Right hindlimb (tissue), 1 donor: ENCODE measurements at places on chromosomes 11 and 22.

GRCh38 chr11:128970598-128971190, 28.0 kb upstream of the TP53AIP1 start:
- DNase-seq = no peak

- DNase-seq = peak; percentile 72
Measured at GRCh38 chr22:28829358-28830181, 29.2 kb upstream of the XBP1 start.

DNA sequence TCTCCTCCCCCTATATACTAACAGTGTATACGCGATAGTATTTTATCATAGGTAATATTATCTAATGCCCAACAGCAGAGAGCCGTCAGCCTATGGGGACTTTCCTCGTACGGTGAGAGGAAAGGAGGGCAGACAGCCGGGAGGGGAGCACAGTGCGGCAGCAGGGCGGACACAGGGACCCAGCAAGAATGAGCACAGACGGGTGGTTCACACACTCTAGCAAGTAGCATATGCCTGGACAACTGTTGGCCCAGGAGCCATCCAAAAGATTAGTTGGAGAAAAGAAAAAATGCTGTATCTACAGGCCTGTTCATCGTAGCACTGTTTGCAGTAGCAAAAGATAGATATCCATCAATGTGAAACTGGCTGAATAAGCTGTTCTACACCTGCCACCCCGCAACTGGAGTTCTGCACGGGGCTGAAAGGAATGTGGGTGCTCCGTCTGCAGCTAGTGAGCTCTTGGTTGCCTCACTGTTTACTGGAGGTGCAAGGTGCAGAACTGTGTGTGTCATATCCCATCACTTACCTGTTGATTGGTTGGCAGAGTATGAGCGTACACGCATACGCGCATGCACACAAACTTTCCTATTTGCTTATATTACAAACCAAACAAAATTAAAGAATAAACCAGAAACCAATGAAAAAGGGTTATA, 324.3 kb downstream of the TBC1D22A start:
- no peak for DNase-seq

DNA sequence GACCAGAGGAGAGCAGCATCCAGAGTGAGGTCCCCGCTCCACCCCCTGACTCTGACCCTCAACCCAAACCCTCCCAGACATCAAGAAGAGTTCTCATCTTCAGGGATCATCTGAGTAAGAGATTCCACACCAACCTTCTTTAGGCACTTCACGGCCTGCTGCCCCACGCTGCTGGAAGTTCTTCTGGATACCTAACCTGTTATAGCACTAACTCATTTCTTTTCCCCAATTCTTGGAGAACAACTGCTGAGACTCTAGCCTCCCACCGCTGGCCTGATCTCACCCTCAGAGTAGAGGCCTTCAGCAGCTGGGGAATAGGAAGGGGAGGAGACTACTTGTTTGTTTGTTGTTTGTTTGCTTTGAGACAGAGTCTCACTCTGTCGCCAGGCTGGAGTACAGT, 7.3 kb downstream of the TMPRSS13 start:
- DNase-seq = no peak

DNA sequence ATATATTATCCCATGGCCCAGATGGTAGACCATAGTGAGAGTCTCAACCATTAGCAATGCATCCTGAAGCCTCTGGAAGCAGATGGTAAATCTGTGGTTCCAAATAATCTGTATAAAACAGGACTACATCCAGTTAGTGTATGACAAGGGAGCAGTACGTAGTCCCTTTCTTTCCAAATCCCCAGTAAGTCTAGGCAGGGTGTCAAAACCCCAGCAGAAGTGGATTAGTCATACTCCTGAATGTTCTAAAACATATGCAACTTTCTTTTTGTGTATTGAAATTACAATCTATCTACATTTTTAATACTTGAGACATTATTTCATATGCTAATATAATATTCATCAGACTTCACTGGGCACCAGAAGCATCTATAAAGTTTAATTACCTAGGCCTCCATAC, 295.1 kb upstream of the ANO5 start:
- no peak for DNase-seq

GRCh38 chr11:118918686-118919280, 6.9 kb downstream of the BCL9L start:
- DNase-seq = peak; percentile 57

DNA sequence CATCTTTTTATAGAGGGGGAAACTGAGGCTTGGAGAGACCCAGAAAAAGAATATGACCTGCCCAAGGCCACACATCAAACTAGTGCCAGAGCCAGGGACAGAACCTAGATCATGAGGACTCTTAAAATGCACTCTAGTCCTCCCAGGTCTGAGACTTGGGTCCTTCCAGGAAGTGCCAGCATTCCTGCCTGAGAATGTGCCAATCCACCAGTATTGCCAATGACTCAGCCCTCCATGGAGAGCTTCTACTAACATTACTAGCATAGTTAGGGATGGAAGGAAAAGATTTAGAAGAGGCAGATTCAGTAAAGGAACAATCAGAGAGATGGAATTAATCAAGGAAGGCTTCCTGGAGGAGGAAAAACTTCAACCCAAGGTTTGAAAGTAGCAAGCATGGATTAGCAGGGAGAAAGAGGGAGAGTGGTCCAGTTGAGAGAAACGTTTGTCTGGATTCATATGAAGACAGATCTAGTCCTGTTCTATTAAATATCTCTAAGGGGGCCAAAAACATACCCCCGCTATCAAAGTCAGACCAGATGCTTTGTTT, 20.1 kb upstream of the SMIM35 start:
- DNase-seq = no peak

GRCh38 chr11:131840545-131840944, 470.1 kb downstream of the NTM start:
- DNase-seq = no peak

GRCh38 chr22:37165940-37166674, 16.4 kb upstream of the IL2RB start:
- no peak for DNase-seq

DNA sequence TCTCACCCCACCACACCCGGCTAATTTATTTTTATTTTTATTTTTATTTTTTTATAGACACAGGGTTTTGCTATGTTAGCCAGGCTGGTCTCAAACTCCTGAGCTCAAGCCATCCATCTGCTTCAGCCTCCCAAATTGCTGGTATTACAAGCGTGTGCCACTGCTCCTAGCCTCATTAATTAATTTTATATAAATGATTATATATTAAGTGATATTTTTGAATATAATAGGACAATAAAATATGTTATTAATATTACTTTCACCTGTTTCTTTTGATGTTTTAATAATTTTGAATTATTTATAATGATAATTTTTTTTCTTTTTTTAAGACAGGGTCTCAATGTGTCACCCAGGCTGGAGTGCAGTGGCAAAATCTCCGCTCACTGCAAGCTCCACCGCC, 2.2 kb upstream of the SEC14L4 start:
- DNase-seq = no peak

GRCh38 chr11:76783294-76783895, at the start of gene TSKU:
Gene TSKU (plus strand): TSS chr11:76783356. CDS start chr11:76795617, 12,261 bp downstream.
- peak; percentile 67 for DNase-seq

DNA sequence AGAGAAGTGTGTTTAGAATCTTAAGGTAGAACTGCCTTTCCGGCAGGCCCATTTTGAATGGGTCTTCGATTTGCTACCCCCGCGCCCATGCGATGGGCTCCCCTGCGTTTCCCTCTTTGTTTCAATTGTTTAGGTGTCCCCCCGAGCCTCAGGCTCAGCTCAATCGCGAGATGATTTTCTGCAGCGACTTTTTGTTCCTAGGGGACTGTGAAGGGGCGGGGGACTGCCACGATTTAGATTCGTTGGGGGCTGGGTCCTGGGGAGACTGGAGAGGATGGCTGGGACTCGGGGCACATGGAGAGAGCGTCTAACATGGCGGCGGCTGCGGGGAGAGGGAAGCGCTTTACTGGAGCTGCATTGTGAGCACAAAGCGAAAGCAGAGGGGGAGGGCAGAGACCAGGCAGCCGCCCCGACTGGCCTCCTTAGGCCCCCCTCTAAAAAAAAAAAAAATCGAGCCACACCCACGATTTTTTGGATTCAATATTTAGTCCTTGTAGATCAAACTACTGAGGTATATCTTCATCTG, 1.7 kb downstream of the CAPRIN1 start:
- peak; percentile 88 for DNase-seq

DNA sequence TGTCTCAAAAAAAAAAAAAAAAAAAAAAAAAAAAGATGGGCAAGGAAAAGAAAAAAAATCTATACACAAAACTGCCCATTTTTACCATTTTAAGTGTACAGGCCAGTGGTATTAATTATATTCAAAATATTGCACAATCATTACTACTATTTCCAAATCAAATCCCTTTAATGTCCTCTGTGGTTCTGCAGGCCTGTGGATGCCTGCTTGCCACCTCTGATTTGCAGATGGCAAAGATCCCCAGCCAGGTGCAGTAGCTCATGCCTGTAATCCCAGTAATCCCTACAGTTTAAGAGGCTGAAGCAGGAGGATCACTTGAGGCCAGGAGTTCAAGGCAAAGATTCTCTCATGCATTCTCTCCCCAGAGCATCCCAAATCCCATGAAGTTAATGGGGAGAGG, 20.2 kb downstream of the RFPL1 start:
- DNase-seq = no peak

GRCh38 chr11:44875037-44875436, 75.6 kb downstream of the TP53I11 start:
- no peak for DNase-seq

DNA sequence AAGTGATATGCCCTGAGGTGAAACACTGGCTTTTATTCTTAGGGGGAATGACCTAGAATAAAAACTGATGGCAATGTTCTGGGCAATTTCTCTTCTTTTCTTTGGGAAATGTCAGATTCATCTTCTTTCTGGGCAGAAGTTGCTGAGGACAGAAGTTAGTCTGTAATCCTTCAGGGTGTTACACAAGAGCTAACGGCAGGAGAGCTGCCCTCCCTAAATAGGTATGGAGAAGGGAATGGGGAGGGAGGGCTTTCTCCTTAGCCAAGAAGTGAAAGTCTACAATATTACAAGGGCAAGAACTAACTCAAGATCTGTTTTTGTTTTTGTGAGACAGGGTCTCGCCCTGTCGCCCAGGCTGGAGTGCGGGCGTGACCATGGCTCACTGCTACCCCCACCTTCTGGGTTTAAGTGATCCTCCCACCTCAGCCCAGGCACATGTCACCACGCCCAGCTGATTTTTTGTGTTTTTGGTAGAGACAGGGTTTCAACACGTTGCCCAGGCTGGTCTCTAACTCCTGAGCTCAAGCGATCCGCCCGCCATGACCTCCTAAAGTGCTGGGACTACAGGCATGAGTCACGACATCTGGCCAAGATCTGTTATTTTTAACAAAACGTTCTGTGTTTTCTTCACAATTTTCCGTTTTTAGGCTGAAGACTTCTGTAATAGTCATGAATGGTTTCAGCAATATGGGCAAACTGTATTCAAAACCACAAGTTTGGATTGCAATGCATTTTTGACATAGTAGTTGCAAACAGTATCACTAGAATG, 7.2 kb downstream of the PIWIL4 start:
- DNase-seq = no peak

GRCh38 chr11:134181707-134182106, 42.1 kb downstream of the NCAPD3 start:
- peak; percentile 24 for DNase-seq

DNA sequence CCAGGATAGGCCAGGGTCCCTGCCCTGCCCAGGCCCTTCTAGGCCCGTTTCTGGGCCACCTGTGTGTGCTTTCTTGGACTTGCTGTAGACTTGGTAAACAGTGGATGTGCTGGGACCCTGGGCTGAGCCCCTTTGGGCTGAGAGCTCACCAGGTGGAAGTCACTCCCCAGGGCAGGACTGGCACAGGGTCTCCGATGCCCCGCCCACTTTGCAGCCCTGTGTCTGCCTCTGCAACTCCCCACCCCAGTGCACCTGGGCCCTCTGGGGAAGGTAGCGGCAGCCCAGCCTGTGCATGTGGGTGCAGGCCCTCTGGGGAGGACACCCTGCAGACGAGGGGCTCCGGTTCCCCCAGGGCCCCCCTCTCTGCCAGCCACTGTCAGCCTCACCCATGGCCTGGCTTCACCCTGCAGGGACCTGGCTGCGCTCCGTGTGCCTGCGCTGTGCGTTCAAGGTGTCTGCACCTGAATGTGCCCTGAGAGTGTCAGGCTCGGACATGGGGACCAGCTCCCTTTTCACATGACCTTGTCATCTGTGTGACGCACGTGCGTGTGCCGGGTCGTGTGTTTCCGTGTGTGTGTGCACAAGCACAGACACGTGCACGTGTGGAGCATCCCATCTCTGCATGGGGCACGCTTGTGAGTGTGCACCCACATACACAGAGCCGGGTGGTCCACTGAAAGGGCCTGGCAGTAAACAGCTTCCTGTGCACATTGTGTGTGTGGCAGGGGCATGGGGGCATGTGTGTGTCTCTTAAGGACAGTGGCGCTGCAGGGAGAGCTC, 118.5 kb downstream of the KCNQ1OT1 start:
- peak; percentile 13 for DNase-seq

- DNase-seq = no peak
Measured at GRCh38 chr11:70536051-70536877, 137.9 kb downstream of the CTTN start.

DNA sequence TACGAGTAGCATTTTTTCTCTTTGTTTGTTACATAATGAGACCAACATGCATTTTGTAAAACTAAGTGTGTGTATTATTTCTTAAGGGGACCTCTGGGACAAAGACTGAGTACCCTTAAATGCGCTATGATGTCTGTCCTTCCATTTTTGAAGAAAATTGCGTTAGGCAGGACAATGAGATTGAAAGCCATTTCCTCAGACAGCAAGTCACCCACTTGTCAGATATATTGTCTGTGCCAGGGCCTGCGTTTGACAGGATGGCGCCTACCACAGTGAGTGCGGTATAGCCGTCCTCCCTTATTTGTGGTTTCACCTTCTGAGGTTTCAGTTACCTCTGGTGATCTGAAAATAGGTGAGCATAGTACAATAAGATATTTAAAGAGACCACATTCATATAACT, 2.2 kb downstream of the AP2A2 start:
- no peak for DNase-seq

- no peak for DNase-seq
Measured at GRCh38 chr11:94516725-94517124, 4.5 kb downstream of the C11orf97 start.

- no peak for DNase-seq
Measured at GRCh38 chr11:63906585-63906984, 10.4 kb downstream of the RCOR2 start.

GRCh38 chr11:115300660-115301428, 203.4 kb downstream of the CADM1 start:
- DNase-seq = no peak

- no peak for DNase-seq
Measured at GRCh38 chr22:36467946-36468345, 13.5 kb downstream of the TXN2 start.

DNA sequence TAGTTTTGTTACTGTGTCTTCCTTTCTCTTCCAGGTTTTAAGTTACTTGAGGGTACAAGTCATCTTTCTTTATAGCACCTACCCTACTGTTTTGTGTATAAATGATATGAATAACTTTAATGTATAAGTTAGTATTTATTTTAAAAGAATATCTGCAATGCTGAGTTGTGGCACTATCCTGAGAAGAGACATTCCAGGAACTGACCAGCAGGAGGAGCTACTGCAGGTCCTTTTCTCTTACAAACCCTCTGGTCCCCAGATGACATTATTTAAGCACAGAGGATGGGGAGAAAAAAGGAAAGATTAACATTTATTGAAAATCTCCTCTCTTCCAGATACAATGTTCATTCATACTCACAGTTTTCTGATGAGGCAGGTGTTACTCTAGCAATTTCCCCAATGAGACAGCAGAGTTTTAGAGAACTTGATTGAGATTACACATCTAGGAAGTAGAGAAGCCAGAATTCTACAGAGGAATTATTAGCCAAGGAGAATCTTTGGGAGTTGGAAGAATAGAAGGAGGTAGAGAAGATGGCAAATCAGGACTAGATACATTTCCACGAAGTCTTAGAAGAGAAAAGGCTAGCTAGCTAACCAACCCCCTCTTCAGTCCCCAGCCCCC, 541.2 kb upstream of the API5 start:
- DNase-seq = no peak
